ENCODE measurements at places on chromosomes 2 and 18. TPM values are rescaled to one million over a fixed set of nuclear protein-coding genes. Genes with fewer than 3 reads are reported as not detected.

DNA sequence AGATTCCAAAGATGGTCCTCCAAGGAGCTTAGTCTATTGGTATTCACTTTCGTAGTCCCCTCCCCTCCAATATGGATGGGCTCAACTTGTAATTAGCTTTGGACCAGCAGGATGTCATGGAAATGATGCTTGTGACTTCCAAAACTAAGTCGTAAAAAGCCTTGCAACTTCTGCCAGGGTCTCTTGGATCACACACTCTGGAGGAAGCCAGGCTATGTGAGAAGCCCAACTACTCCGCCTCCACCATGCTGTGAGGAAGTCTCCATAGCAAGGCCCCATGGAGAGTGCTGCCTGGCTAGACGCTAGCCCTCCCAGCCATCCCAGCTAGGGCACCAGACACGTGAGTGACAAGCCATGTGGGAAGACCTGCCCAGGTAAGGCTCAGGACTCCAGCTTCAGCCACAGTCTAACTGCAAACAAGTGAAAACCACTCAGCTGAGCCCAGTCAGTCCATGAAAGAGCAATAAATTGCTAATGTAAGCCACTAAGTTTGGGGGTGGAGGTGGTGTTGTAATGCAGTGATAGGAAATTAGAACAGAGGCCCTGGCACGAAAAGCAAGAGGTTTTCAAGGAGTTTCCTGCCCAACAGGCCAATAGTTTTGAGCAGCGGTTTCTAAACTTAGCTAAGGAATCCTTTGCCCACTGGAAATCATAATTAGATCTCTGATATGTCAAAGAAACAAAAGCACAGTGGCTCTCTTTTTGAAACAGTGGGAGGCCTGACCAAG, 77.5 kb upstream of the GLI2 start:
- DNase-seq = no peak

DNA sequence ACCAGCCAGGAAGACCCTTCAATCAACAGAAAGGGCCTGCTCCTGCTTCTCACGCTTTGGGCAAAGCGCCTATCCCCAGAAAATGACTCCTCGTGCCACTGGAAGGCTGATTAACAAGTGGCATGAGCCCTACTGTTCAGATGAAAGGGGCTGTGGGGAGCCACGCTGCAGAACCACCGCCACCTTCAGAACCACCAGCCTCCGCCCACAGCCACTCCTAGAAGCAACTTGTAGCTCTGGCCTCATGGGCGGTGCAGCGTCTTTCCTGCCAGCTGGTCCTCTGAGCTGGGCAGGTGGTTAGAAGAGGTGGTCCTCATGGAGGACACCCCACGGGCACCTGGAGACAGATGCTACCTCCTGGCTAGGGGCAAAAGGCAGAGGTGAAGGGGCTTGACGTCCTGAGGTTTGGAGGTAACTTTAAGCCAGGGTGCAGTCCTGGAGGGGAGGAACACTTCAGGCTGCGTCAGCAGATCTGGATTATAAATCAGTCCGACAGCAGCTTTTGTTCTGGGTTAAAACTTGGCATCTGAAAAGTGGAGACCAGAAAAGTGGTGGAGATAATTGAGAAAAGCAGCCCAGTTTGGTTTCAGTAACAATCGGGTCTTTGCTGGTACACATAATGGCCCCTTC, 861 bp upstream of the SEMA4C start:
- no peak for DNase-seq

The FAM117B gene
- total RNA-seq = 2.7 TPM

- DNase-seq = no peak
These were observed 734.5 kb downstream of the GALR1 start for GRCh38 chr18:77984178-77984577.

GRCh38 chr18:54210463-54210862, 14.0 kb downstream of the MBD2 start:
- no peak for DNase-seq

DNA sequence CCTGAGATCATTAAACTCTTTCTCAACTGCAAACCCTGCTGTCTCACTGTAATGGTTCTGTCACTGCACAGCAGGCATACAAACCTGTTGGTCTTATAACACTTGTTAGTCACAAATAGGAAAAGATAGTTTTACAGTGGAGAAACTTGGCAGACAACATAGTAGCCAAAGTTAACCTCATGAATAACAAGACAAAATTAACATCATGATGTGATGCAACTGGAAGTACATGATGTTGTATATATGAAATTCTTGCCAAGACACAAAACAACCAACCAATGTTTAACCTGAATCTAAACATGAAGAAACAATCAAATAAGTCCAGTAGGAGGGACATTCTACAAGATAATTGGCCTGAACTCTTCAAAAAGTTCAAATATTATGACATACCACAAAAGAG, 189.3 kb downstream of the RNF152 start:
- DNase-seq = no peak

DNA sequence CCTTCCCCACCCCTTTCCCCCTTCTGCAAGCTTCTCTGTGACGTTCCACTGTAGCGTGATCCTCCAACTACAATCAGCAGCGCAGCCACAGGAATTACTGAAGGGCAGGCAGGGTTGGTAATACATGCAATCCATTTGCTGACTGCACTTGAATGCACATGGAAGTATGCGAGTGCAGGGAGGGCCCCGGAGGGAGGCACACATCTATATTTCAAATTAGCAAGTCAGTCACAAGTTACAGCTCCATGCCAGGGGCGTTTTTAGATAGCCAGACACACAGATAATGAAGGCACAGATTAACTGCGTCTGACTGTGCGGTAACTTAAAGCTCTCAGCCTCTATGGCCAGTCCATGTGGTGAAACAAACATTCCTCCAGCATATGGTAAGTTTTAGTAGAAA, 209.2 kb upstream of the GATA6 start:
- DNase-seq = no peak

GRCh38 chr2:157501026-157501425, 57.1 kb upstream of the CYTIP start:
- DNase-seq = no peak

The GREB1L gene
- 10.1 TPM for total RNA-seq

DNA sequence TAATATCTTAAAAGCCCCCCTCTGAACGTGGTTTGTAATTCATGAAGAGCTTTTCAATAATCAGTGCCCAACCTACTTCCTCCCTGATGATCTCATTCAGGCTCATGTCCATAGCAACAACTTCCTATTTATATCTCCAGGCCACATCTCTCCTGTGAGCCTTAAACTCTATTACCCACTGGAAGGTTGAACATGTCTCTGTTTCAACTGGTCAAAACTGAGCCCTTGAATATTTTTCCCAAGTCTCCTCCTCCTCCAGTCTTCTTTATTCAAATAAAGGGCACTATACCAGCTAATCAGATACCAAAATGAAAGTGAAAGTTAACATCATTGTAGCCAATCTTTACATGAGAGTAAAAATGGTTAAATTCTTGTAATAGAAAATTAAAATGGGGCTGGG, 63.7 kb upstream of the ITGA4 start:
- DNase-seq = peak; percentile 72

The NEB gene
- total RNA-seq = 1.2 TPM

The MC4R gene
- not detected for total RNA-seq

The CYP27C1 gene
- not detected for total RNA-seq

DNA sequence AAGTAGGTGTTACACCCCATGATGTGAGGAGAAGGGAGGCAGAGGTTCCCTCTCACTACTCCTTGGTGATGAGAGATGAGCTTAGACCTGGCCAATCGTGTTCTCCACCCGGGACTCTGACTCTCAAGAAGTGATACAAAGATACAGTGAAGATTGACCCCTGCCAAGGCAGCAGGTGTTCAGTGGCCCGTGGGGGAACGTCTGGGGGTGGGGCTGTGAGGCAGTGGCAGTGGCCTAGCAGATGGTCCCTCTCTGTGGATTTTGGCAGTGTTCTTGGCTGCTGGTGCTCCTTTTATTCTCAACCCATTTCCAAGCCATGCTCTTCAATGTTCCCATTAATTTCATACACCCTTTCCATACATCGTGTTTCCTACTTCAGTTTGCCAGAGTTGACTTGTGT, 120.4 kb upstream of the NEDD4L start:
- DNase-seq = no peak

- DNase-seq = no peak
These were observed 182.9 kb downstream of the RTP5 start for GRCh38 chr2:242052421-242052820.

DNA sequence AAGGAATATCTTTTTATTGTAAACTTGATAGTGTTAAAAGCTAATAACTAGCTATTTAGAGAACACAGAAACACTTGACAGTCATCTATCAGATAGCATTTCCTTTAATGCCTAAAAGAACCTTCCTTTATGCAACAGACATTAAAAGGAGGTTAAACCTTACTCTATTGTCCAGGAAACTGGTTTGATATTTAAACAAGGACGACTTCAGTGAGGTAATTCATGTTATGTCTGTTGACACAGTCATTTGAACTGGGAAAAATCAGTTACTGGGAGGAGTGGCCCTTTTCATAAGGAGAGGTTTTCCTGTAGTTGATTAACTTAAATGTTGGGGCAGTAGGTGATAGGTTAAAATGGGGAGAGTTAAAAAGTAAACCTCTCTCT, 6.7 kb downstream of the TGIF1 start:
- DNase-seq = no peak
